ENCODE measurements at places on chromosomes 3 and 15. TPM values are rescaled to one million over a fixed set of nuclear protein-coding genes. Genes with fewer than 3 reads are reported as not detected.
A peak's percentile ranks its signal among the peaks of the same experiment; 100 is the strongest.

The NEK11 gene
- 24.3 TPM for polyA plus RNA-seq

The KNG1 gene
- 56.9 TPM for polyA plus RNA-seq

The ATP13A5 gene
- polyA plus RNA-seq: 0.22 TPM

DNA sequence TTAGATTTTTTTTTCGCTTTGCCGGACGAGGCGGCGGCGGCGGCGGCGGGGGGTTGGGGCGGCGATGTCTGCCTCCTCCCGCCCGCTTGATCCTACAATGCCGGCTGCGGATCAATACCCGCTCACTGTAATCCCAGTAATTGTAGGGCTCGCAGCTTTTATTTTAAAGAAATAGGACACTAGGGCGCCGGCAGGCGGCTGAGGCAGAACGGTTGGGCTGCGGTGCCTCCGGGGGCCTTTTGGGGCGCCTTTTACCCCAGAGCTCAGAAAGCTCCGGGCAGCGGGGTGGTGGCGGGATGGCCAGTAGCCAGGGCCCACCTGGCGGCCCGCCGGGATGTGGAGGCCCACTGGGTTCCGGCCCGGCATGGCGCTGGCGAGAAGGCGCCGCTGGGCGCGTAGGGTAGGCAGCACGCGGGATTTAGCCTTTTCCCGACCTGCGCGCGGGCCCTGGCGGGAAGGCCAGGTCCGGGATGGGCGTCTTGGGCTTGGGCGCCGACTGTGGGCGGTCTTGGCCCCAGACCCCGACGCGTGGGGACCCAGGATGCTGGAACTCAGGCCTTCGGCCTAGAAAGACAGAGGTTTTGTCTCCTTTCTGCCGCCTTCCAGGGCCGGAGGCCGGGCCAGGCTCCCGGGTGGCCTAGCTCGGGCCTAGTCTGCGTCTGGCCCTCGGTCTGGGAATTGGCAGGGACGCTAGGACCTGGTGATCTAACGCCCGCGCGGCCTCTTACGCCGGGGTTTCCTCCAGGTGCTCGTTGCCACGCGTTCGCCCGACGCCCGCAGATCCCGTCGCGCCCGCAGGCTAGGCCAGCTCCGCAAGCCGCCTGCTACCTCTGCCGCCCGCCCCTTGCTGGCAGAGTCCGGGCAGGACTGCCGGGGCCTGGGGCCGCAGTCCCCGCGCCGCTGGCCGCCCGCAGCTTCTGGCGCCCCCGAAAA is 15.5 kb upstream of the ONECUT1 start:
- no peak for DNase-seq

- DNase-seq: no peak
These were observed 126.2 kb upstream of the PFN2 start for GRCh38 chr3:150096700-150097587.

DNA sequence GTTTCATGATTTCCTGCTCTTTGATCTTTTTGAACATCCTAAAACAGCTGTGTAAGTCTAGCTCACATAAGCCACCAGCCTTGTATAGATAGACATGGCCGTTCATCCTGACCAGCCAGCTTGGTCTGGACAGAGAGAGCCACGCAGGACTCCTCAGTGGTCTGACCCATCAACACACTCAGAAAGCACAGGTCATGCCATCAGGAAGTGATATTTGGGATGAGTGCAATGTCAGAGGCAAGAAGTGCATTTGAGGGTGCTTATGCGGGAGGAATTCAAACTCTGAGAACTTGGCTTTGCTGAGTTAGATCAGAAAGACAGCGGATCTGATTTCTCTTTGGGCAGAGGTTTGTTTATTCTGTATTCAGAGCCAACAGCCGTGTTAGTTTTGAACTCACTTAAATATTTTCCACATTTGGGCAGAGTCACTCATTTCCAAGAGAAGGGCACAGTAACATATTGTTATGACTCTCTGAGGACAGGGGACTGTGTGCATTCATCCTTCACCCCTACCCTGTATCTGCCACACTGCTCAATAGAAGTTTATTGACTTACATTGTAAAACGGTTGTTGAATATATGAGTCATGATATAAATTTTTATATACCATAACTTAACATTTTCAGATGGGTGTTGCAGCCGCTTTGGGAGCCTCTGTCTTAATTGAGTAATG is 225.3 kb upstream of the LYSMD4 start:
- DNase-seq: no peak

- DNase-seq: no peak
These were observed 6.0 kb downstream of the NRG4 start for GRCh38 chr15:76006136-76006778.

GRCh38 chr15:57866149-57866736 is 159.7 kb downstream of the POLR2M start:
- DNase-seq: peak; percentile 43

DNA sequence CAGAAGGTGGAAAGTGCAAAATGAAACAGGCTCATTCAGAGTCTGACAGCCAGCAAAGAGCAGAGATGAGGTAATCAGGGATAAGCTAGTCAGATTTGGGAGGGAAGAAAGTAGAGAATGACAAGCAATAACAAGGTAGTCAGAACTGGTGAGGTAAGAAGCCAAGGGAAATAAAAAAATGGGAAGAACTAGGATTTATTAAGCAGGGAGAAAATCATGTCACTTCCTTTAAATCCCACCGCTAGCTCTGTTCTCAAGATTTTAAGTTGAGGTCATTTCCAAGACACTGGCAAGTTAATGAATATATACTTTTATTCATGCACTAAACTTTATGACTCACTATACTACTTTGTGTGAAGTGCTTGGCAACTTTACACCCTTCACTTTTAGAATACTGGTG is 1106.8 kb downstream of the IGSF11 start:
- DNase-seq: no peak

GRCh38 chr3:186990277-186990676 is 60.0 kb downstream of the ST6GAL1 start:
- DNase-seq: no peak

DNA sequence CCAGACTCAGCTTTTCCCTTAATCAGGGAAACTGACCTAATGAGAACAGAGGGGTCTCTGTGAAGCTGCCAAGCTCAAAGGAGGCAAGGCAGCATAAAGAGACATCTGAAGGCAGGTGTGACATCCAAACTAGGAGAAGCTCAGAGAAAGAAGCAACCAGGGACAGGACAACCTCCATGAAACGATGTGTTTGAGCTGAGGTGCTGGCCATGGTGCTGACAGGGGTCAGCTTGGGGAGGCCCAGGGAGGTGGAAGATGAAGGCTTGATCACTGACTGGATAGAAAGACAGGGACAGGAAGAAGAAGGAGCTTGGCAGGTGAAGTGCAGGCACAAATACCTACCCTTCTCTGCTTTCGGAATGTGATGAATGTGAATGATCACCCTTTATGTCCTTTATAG is 179.5 kb upstream of the NSMCE3 start:
- peak; percentile 37 for DNase-seq

DNA sequence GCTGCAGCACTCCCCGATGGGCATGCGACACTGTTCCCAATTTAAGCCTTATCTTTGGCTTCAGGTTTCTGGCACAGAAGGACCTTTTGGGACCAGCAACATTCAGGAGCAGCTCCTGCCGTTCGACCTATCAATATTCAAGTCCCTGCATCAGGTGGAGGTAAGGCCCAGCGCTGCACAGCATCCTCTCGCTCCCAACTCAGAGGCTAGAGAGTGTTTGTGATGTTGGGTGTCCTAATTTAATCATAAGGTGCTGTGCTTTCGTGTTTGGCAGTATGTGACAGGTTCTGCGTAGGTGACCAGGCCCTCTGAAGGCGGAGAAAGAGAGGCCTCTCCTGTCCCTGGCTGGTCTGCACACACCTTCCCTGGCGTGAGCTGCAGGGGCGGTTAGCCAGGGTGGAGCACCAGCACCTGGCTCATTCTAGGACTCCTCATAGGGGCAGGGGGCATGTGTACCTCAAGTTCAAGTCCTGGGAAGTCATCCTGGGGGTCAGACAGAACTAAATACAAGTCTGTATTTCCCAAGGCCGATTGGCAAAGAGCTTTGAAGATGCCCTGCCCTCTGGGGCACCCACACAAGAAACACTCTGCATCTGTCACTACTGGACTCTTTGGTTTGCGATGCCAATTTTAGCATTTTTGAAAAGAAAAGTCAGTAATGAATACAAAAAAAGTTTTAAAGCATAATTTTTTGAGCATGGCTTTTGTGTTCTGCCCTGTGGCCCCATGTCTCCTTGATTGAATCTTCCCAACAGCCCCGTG is 17.0 kb downstream of the NISCH start:
- no peak for DNase-seq

- DNase-seq: no peak
These were observed 9.1 kb upstream of the SEC11A start for GRCh38 chr15:84725001-84725491.

DNA sequence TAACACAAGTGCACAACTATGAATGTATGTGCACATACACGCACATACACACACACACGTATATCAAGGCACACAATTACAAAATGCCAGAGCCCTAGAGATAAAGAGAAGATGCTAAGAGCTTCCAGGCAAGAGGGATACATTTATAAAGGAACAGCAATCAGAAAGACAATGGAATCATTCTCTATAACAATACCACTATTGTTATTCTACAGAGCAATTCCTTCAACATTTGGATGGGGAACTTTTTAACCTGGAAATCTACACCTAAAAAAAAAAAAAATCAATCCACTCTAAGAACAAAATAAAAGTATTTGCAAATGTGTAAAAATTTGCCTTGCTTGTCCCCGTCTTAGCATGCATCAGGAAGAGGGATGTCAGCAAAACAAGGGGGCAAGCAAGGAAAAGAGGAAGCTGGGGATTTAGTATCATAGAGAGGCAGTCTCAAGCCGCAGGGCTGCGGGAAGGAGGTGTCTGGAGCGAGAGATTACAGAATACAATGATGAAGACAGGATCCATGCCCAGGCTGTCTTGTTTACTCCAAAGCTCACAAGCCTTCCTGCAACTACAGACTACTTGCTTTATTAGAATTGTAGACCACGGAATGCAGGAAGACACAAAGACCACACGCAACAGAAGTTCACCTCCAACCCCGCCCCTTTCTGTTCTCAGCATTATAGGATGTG is 220.2 kb downstream of the NTRK3 start:
- DNase-seq: no peak

GRCh38 chr3:171700653-171701052 is 109.6 kb downstream of the PLD1 start:
- DNase-seq: no peak

DNA sequence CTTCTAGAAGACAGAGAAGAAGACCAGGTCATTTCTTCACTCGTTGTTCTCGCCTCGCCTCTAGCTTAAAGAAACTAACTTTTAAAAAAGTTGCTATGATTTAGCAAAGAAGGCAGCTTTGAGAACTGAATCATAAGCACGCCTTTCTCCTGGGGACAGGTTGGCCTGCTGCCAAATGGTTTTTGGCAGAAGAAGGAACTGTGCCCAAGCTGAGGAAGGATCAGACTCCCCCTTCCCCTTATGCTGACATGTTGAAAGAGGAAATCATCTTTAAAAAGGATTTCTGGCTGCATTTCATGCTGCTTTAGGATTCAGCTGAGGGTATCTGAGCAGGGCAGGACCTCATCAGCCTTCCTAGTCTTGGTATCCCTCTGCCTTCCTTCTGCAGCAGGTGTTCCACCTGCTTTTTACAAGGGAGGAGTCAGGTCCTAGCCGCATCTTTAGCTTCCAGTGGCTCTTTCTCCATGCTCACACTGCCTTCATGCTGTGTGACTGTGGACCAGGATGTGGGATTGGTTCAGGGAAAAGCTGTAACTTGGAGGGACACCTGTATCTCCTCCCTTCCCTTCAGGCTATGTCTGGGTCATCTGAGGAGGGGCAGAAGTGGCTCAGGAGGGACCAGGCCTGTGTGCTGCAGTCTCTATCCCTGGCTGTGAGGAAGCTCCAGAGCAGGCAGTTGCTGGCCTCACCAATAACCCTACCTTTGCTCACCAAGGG is 34.1 kb upstream of the HACD2 start:
- DNase-seq: no peak

- DNase-seq: no peak
These were observed 49.3 kb downstream of the MESD start for GRCh38 chr15:80940331-80940730.
